ENCODE measurements at places on chromosomes 2 and 18.

DNA sequence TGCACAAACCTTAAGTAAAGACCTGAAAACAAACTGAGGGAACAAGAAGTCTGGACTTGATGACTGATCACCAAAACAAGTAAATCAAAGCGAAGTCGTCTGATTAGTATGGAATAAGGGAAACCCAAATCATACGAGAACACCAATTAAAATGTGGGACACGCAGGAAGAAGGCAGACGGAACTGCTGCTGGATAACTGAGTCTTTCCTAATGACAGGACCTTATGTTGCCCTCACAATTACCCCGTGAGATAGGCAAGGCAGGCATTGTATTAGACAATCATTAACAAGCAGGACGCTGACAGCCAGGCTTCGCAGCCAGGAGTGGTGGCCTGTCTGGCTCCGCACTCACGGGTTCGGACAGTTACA is 614 bp upstream of the COQ10B start:
- DNase-seq: no peak

DNA sequence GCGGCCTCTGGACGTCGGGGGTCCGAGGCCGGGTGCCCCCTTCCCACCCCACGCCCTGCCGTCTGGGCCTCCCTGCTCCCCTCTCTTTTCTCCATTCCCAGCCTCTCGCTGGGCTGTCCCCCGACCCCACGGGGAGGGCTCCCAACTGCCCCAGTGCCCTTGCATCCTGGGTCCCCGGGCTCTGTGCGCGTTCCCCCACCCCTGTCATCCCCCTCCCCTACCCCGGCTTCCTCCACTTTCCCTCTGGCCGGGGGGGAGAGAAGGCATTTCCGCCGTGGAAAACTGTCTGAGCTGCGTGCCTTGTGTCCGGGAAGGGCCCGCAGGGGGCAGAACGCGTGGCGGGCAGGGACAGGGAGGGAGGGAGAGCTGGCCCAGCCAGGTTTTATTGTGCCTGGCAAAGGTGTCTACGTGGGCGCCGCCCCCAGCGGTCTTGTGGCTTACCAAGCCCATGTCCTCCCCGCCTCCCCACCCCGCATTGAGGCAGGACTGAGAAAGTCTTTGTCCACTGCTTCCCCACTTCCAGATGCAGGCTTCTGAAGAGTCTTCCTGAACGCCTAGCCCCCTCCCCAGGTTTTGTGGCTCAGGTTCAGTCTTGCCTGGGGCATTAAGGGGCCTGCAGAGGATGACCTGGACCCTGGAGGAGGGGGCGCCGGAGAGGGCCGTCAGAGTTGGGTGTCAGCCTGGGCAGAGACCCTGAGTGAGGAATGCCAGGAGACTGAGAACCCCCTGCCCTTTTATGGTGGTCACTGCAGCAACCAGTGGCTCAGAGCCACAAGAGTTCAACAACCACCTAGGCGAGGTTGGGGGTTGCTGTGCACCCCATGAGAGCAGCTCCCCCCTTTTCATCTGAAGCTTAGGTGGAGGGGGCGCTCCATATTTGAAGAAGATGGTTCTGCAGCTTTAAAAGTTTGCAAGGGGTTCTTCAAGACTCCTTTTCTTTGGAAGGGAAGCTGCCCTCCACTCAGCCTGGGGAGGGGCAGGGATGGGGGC is 1.3 kb downstream of the ITM2C start:
- no peak for DNase-seq

DNA sequence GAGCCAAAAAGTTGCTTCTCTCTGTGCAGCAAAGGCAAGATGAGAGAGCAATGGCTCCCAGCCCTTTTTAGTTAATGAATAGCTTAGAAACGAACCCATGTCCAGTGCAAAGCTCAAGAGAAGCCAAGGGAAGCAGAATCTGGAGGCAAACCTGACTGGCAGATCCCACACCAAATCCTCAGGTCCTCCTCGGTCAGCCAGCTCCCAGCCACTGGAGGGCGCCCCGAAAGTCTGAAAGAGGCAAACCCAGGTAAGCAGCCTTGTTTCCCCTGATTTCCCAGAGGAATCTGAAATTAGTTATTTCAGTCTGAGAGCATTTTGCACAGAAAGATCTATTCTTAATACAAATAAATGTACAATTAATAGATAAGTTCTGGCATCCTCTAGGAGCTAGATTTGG is 71.3 kb upstream of the PID1 start:
- no peak for DNase-seq

DNA sequence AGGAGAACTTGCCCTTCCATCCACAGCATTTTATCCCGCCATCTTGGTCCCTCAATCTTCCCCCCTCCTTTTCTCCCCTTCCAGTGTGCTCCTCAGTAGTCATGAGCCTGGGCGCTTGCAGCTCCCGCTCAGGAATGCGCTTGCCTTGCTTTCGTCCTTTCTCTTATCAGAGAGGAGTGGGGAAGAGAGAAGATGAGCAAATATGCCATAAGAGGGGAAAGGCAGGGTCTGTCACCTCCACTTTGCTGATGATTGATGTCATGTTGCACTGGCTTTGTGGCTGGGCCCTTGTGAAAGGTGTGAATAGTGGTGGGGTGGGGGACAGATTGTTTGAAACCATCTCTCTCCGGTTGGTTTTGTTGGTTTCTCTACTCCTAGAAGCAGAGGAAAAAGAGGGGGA is 569.3 kb downstream of the TNS1 start:
- DNase-seq: no peak

- no peak for DNase-seq
Measured at GRCh38 chr2:173545364-173545763, 190.7 kb downstream of the CDCA7 start.

- no peak for DNase-seq
Measured at GRCh38 chr2:197165020-197165419, 145.6 kb downstream of the ANKRD44 start.

DNA sequence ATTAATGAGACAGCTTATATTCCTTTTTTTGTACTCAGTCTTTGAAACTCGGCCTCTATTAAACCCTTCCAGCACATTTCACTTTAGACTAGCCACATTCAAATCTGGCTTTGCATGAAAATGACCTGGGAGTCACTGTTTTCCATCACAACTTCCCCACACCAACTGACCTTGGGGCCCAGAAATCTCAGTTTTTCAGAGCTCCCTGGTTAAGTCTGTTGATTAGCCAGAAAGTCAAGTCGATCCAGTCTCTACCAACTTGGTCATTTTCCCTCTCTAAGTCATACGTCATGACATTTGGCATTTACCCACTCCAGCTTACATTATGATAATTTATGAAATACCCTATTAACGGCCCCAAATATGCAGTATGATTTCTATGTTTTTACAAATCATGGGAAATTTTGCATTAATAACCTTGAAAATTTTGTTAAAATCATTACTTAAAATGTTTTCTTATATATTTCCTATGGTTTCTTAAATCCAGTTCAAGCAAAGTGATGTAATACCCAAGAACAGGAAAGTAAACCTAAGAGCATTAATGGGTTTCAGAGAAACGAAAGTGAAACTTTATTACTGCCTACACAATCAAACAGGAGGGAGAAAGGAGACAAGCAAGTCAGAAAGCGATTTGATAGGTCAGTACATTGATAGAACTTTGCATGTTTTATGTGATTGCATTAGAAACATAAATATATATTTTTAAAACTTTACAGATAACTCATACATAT is 77.1 kb downstream of the SPATS2L start:
- DNase-seq: no peak

- DNase-seq: no peak
Measured at GRCh38 chr2:12534646-12535263, 182.0 kb upstream of the TRIB2 start.

DNA sequence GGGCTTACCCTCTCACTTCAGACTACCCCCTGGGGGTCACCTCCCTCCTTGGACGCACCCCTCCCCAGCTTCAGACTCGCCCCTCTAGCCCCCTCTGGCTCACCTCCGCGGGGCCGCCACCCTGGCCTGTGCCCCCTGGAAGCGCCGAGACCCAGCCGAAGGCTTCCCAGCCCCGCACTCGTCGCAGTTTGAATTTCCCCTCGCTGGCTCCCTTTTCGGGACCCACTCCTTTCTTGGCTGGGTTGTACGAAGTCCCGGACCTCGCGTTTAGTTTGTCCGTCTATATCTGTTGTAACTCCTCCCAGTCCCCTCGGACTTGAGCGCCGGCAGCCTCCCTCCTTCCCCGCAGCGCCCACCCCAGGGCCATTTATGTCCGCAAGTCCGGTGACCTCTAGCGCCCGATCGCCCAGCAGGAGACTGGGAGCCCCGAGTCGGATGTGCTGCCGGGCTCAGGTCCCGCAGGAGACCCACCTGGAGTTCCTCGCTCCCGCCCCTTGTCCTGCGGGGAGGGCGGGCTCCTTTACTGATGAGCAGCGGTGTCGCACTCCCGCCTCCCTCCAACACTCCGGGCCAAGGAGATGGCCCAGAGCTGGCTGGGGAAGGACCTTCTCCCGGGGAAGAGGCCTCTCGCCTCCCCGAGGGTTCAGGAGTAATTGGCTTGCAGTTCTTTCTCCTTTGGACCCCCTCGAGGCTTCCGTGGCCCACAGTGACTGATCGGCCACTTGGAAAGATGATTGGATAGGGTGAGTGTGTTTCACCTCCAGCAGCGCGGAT is 692 bp upstream of the RAX start:
- DNase-seq: no peak

DNA sequence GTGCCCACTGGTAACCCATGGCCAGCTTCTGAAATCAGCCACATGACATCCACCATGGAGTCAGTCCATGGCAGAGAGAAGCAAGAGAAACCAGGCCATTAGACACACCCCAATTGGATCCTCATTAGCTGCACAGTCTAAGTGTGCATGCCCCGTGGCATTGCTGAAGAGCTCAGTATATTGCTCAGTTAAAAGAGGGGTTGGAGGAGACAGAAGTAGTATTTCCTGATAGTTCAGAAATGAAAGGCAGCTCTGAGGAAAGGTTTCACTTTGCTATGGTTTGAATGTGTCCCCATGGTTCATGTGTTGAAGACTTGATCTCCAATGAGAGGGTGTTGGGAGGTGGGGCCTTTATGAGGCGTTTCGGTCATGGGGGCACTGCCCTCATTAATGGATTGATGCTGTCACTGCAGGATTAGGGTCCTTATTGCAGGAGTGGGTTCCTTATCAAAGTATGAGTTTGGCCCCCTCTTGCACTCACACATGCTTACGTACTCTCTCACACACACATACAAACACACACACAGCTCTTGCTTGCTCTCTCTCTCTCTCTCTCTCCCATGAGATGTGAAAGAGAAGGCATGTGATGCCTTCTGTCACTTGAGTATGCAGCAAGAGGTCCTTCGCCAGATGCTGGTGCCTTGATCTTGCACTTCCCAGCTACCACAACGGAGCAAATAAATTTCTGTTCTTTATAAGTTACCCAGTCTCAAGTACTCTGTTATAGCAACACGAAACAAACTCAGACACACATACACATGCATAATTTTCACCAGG is 58.0 kb downstream of the TMEM163 start:
- no peak for DNase-seq
